ENCODE measurements at places on chromosomes 4 and X.

DNA sequence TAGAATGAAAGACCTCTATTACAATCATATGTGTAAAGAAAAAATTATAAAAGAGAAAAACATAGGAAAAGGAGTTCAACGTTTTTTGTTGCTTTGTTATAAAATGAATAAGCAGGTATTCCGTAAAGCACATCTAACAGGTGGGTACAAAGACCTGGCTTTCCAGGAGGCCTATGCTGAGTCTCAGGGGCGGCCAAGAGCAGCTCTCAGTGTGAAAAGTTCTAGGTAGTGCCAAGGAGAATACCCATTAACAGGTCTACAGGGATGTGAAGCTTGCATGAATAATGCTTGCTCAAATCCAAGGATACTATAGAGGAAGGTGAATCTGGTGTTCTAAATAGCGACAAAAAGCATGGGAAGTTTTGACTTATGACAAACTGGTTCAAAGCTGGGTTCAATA lies 944.4 kb downstream of the PDHA2 start:
- no peak for DNase-seq

DNA sequence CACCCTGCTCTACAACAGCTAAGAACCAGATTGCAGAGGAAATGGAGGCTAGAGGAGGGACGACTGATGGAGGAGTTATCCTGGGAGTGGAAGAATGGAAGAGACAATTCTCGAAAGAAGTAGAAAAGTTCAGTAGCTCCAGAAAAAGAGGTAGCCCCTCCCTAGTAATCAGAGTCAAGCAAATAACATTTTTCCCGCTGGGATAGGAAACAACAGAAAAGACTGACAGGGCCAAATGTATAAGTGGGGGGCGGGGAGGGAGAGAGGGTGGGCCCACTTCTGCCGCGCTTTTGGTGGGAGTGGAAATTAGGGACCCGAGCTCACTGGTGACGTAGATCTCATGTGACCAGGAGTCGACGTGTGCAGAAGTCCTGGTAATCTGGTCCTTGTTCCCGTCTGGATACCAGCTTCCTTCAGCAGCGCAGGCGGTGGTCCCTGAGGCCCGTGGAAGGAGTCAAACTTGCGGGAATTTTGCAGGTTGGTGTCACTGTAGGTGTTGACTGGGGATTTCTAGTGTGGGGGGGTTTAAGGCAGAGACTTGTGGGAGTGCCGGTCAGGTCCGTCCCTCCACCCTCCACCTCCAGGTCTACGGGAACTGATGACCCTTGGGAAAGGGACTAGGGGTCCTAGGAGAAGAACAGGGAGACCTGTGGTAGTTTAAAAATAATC lies at the start of gene TCEAL9:
TSS of gene TCEAL9 (plus strand) at position 377 of the 669 bp plus-strand sequence. CDS start 1,179 bp downstream, outside the sequence.
- DNase-seq = no peak

- DNase-seq = no peak
Observed at GRCh38 chr4:59770601-59771264, 1429.4 kb upstream of the ADGRL3 start.

DNA sequence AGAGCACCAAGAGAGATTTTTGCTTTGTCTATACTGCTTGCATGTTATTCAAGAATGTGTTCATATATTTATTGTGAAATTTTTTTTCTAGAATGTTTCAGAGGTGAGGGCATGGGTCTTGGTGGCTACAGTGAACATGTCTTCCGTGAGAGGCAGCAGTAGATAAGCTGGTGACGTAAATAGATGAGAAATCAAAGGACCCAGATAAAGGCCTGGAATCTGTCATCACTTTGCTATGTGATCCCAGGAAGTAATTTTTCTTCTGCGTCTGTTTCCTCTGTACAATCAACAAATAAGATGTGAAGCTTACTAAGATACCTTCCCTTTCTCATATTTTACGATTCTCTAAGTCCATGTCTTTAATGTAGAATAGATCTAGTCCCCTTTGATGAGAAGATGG lies 129.1 kb downstream of the COL4A6 start:
- no peak for DNase-seq

DNA sequence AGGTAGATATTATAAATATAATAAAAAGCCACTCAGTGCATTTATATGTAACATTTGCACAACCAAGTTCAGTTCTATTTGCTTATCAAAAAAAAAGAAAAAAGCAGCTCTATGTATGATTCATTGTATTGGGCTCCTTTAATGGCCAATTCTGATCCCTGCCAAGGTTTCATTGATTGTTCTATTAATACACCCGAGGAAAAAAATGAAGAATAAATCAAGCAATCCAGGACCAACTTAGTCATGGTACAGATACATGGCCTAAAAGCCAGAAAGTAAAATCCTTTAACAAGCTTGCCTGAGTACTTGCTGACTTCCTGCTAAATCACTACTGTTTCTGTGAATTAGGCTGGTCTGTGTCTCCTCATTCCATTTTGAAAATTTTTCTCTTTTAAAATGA lies 77.6 kb upstream of the PCDH7 start:
- no peak for DNase-seq

- no peak for DNase-seq
Observed at GRCh38 chr4:168374772-168375523, 56.4 kb upstream of the DDX60 start.

GRCh38 chr4:128393101-128393704 lies 105.6 kb upstream of the PGRMC2 start:
- peak; percentile 0 for DNase-seq

DNA sequence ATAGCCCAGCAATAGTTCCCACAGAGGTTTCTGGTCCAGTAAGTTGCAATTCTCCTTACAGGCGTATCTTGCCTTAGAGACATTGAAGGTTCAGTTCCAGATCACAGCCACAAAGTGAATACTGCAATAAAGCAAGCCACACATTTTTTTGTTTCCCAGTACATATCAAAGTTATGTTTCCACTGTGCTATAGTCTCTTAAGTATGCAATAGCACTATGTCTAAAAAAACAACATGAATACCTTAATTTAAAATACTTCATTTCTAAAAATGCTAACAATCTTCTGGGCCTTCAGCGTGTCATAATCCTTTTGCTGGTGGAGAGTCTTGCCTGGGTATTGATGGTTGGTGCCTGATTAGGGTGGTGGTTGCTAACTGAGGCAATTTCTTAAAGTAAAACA lies 659.1 kb downstream of the GRID2 start:
- no peak for DNase-seq

DNA sequence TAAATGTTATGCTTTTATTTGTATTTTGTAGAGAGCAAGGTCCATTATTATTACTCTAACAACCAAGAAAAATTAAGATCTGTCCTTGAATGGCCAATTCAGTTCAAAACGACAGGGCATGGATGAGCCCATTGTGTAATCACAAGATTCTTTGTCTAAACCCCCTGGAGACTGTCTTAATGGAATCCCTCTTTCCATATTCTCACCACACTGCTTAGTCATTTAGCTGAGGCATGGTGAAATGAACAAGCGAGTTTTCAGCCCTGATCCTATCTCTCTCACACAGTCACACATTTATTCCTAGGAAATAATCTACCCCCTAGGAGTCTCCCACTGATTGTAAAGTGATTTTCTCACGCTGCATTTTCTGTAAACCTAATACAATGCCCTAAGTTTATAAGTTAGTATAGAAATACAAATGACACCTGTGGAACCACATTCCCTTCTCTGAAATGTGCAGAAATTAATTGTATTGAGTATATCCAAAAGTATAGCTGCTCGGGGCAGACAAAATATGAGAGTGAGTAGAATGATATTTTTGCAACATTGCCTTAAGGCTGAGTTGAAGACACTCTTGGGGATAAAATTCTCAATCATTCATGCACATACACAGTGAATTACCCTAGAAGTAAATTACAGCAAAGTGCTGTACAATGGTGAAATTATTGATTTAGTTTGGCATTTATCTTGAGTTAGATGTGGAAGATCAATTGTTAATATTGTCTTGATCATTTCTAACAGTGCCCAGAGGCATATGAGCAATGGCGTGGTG lies 119.7 kb upstream of the PCDH7 start:
- no peak for DNase-seq

DNA sequence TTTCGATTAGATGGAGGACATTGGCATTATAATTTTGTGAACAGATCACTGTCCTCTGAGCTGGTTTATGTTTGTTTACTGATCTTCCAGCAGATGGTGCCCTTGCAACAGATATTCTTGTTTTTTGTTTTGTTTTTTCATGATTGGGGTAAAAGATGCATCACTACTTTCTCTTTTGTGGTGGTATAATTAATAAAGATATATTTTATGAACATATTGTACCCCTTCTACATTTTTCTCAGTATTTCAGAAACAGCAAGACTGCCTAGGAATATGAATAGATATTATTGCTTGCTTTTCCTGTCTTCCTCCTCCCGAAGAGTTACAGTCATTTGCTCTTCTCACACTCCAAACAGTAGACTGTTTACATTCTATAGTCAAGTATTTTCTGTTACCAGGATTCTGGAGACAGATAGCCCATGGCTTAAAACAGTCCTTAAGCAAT lies 905.2 kb downstream of the TRAM1L1 start:
- no peak for DNase-seq

- DNase-seq = no peak
Observed at GRCh38 chr4:185470501-185471195, 885 bp downstream of the CCDC110 start.

- no peak for DNase-seq
Observed at GRCh38 chrX:67607466-67607865, 63.6 kb downstream of the AR start.

DNA sequence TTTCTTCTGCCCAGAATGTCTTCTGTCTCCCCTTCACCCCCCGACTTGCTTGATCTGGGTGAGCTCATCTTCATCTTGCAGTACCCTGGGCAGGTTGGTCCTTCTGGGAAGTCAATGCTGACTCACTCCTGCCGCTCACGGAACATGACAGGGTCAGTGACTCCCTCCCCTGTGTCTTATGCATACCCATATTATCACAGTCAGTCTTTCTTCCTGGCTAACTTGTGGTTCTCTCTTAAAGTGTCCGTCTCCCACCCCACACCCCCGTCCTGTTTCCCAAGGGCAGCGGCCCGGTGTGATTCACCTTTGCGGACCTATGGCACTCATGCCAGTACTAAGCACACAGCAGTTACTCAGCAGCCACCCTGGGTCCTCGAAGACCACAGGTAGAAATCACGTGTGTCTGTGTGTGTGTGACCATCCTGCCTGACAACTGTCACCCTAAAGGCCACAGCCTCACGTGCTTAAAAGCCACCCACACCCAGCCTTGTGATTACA lies 17.7 kb downstream of the IQSEC2 start:
- no peak for DNase-seq

DNA sequence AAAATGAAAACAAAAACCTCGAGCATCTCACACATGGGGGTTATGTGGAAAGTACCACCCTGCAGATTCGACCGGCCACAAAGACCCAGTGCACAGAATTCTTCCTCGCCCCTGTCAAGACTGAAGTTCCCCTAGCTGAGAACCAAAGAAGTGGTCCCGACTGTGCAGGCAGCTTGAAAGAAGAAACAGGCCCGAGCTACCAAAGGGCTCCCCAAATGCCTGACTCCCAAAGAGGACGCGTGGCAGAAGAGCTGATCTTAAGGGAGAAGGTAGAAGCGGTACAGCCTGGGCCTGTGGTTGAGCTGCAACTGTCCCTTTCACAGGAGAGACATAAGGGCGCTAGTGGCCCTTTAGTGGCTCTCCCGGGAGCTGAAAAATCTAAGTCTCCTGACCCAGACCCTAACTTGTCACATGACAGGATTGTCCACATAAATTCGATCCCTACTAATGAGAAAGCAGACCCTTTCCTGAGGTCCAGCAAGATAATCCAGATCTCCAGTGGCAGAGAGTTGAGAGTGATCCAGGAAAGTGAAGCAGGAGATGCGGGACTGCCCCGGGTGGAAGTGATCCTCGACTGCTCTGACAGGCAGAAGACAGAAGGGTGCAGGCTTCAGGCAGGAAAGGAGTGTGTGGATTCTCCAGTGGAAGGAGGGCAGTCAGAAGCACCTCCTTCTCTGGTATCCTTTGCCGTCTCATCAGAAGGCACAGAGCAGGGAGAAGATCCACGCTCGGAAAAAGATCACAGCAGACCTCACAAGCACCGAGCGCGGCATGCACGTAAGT lies 108.8 kb upstream of the MYOZ2 start:
- no peak for DNase-seq

- no peak for DNase-seq
Observed at GRCh38 chr4:84780719-84781118, 185.8 kb downstream of the WDFY3 start.

GRCh38 chr4:184819786-184820185 lies 6.0 kb downstream of the ACSL1 start:
- DNase-seq = no peak

DNA sequence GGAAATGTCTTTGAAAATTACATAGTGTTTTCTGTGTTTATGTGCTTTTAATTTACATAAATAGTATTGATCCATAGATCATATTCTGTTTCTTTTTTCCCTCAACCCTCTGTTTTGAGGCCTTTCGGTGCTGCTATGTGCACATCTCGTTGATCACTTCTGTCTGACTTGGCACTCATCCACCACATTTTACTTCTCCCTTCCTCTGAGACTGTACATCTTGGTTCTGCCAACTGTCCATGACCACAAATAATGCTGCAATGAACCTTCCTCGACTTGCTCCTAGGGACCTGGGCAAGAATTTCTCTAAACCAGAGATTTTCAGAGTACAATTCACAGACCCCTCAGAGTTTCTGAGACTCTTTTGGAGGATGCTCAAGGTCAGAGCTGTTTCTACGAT lies 74.4 kb downstream of the RTL5 start:
- peak; percentile 4 for DNase-seq

- DNase-seq = no peak
Observed at GRCh38 chrX:130295519-130296296, 27.0 kb upstream of the ZNF280C start.

GRCh38 chr4:116082808-116083366 lies 969.5 kb upstream of the NDST4 start:
- DNase-seq = no peak

DNA sequence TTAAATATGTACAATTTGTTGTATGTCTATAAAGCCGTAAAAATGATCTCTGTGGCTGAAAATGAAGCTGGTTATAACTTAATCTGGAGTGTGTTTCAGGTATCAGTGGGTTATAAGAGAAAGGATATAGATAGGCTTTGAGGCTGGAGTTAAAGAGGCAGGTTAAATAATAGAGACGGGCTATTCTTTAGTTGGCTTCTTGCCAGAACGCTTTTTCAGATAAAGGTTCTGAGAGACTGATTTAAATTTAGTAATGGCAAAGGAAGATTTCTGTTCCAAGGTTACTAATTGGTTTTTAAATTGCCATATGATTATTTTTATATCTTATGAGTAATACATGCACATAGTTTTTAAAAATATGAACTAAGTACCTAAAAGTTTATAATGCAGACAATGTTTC lies 117.4 kb downstream of the AWAT2 start:
- no peak for DNase-seq

GRCh38 chr4:129532573-129532972 lies 436.6 kb downstream of the C4orf33 start:
- no peak for DNase-seq

DNA sequence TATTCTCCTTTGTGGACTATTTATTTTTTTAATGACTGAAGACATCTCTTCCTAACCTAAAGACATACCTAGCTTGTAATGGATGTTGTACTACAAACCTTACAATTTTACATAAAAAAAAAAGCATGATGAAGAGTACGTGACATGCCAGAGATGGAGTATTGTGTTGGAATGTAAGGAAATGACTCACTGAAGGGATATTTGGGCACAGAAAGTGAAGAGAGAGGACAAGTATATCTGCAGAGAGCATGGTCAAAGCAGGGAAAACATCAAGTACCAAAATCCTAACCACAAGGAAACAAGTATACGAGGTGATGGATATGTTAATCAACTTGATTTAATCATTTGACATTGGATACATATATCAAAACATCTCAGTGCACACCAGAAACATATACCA lies 1051.4 kb upstream of the PRKX start:
- no peak for DNase-seq
